Pancreas (tissue), 10 donors: ENCODE measurements at places on chromosomes 16 and 17. TPM values are rescaled to one million over a fixed set of nuclear protein-coding genes. Genes with fewer than 3 reads are reported as not detected.

Gene TMIGD1
- not detected for polyA plus RNA-seq

Gene FBXW10B
- polyA plus RNA-seq: 0.53 TPM

Gene SLC2A4
- 1.8 TPM for polyA plus RNA-seq

Gene CBLN1
- 0.57 TPM for polyA plus RNA-seq

Gene LAT
- polyA plus RNA-seq: 26.0 TPM

Gene KRTAP4-4
- not detected for polyA plus RNA-seq

Gene CAVIN1
- 25.2 TPM for polyA plus RNA-seq

Gene CHST4
- polyA plus RNA-seq: 5.8 TPM

- peaks cover 79% of the 10 kb centered on the region for H3K4me1 ChIP-seq
- H3K36me3 ChIP-seq: no peaks in the 10 kb centered on the region
- peak overlapping the region; percentile 92 for H3K27ac ChIP-seq
- H3K4me3 ChIP-seq: no peak overlapping the region
- DNase-seq: no peak
- H3K27me3 ChIP-seq: no peaks in the 10 kb centered on the region
Observed at GRCh38 chr17:27535975-27536374, 79.7 kb downstream of the KSR1 start.

GRCh38 chr16:2517954-2518605, 2.1 kb upstream of the AMDHD2 start:
- no peaks in the 10 kb centered on the region for H3K36me3 ChIP-seq
- no peak for DNase-seq
- no peak overlapping the region for H3K4me3 ChIP-seq
- no peak overlapping the region for H3K27ac ChIP-seq
- no peaks in the 10 kb centered on the region for H3K27me3 ChIP-seq
- peaks cover 34% of the 10 kb centered on the region for H3K4me1 ChIP-seq

- H3K4me3 ChIP-seq: no peak overlapping the region
- DNase-seq: no peak
- no peak overlapping the region for H3K27ac ChIP-seq
- no peaks in the 10 kb centered on the region for H3K36me3 ChIP-seq
- peaks cover 10% of the 10 kb centered on the region for H3K4me1 ChIP-seq
Observed at GRCh38 chr17:75485688-75486087, 29.3 kb downstream of the TMEM94 start.

DNA sequence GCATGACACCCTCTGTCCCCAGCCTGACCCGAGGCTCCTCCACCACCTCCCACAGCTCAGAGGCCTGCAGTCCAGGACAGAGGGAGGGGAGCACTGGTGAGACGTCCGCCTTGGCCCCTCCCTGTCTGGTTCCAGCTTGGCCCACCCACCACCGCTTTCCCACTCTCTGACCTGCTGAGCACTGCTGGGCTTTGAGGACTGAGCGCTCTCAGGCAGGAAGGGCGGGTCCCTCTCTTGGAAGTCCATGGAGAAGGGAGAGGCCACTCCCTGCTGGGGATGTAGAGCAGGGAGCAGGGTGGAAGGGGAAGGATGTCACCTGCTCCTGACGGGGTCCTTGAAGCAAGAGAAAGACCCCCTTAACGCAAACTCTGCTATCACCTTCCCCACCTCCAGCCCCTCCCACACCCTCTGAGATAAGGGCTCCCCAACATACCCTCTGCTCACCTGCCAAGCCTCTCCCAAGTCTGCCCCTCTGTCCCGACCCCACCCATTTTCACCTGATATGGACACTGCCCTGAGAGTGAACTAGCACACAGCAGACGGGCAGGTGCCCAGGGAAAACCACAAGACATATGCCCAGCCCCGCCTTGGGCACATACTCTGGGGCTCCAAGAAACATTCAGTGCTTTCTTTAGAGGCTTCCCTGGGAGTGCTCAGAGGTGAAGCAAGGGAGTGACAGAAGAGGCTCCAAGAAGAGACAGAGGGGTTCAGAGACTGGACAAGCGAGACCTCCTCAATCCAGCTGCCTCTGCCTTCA, 1.4 kb downstream of the OSBPL7 start:
- peaks cover 4% of the 10 kb centered on the region for H3K4me1 ChIP-seq
- no peak for DNase-seq
- no peak overlapping the region for H3K4me3 ChIP-seq
- no peaks in the 10 kb centered on the region for H3K27me3 ChIP-seq
- no peak overlapping the region for H3K27ac ChIP-seq

GRCh38 chr17:48038687-48039086, 1.1 kb upstream of the COPZ2 start:
- no peaks in the 10 kb centered on the region for H3K27me3 ChIP-seq
- H3K36me3 ChIP-seq: no peaks in the 10 kb centered on the region
- no peak overlapping the region for H3K27ac ChIP-seq

GRCh38 chr17:7549401-7550055, 670 bp downstream of the TNFSF12 start:
- H3K4me1 ChIP-seq: no peaks in the 10 kb centered on the region
- no peaks in the 10 kb centered on the region for H3K36me3 ChIP-seq
- H3K4me3 ChIP-seq: peak overlapping the region; percentile 69
- DNase-seq: peak; percentile 32
- H3K27ac ChIP-seq: peak overlapping the region; percentile 60

GRCh38 chr16:82017911-82018568, 6.8 kb upstream of the SDR42E1 start:
- no peaks in the 10 kb centered on the region for H3K27me3 ChIP-seq
- DNase-seq: no peak
- peaks cover 9% of the 10 kb centered on the region for H3K4me1 ChIP-seq
- no peak overlapping the region for H3K4me3 ChIP-seq
- no peaks in the 10 kb centered on the region for H3K36me3 ChIP-seq

- no peak for DNase-seq
- no peak overlapping the region for H3K27ac ChIP-seq
- no peak overlapping the region for H3K4me3 ChIP-seq
Observed at GRCh38 chr16:17053536-17054160, 417.1 kb downstream of the XYLT1 start.

GRCh38 chr16:78392585-78393195, 293.2 kb downstream of the WWOX start:
- no peak for DNase-seq
- no peaks in the 10 kb centered on the region for H3K27me3 ChIP-seq
- no peak overlapping the region for H3K27ac ChIP-seq
- H3K4me3 ChIP-seq: no peak overlapping the region

GRCh38 chr17:79415365-79415764, 195.5 kb downstream of the RBFOX3 start:
- H3K36me3 ChIP-seq: no peaks in the 10 kb centered on the region
- no peaks in the 10 kb centered on the region for H3K27me3 ChIP-seq
- no peaks in the 10 kb centered on the region for H3K4me1 ChIP-seq
- DNase-seq: peak; percentile 45
- H3K4me3 ChIP-seq: no peak overlapping the region

DNA sequence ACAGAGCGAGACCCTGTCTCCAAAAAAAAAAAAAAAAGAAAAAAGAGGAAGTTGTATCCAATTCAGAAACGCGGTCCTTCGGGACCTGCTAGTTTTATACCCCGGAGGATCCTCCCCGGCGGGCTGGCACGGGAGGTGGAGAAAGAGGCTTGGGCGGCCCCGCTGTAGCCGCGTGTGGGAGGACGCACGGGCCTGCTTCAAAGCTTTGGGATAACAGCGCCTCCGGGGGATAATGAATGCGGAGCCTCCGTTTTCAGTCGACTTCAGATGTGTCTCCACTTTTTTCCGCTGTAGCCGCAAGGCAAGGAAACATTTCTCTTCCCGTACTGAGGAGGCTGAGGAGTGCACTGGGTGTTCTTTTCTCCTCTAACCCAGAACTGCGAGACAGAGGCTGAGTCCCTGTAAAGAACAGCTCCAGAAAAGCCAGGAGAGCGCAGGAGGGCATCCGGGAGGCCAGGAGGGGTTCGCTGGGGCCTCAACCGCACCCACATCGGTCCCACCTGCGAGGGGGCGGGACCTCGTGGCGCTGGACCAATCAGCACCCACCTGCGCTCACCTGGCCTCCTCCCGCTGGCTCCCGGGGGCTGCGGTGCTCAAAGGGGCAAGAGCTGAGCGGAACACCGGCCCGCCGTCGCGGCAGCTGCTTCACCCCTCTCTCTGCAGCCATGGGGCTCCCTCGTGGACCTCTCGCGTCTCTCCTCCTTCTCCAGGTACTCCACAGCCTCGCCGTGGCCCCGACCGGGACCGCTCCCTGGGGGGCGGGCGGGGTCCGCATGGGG, at the start of gene CDH3:
Gene CDH3 (plus strand): TSS at position 596 of the 779 bp plus-strand sequence. CDS start 70 bp downstream, at position 666.
- H3K4me3 ChIP-seq: peak within 1 kb of the TSS; percentile 48
- peaks cover 10% of the 10 kb centered on the region for H3K4me1 ChIP-seq
- H3K27me3 ChIP-seq: no peaks in the 10 kb centered on the region

- H3K4me1 ChIP-seq: no peaks in the 10 kb centered on the region
- no peak overlapping the region for H3K27ac ChIP-seq
- no peaks in the 10 kb centered on the region for H3K36me3 ChIP-seq
- no peak overlapping the region for H3K4me3 ChIP-seq
- no peaks in the 10 kb centered on the region for H3K27me3 ChIP-seq
- DNase-seq: no peak
Observed at GRCh38 chr16:84907575-84907974, 87.8 kb downstream of the CRISPLD2 start.
